ENCODE measurements at places on chromosomes 5 and 9.

DNA sequence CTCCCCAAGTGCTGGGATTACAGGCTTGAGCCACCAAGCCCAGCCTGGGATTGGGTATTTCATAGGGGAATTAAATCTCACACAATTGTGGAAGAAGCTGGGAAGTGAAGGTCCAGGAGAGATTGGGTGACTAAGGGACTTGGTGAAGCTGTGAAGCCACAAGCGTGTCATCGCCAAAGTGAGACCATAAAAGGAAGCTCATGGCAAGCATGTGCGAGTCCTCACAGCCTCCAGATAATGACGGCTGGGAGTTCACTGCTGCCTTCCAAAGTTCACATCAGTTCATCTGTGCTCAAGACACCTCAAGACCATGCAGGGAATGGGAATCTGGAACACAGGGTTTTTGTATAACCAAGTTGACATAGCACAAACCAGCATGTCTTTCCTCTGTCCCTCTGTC, 210.6 kb downstream of the MARCHF11 start:
- DNase-seq: no peak

- peak; percentile 43 for DNase-seq
These were observed 26.8 kb upstream of the SLC2A8 start for GRCh38 chr9:127370147-127370579.

GRCh38 chr9:78038620-78039300, 7.1 kb upstream of the GNAQ start:
- no peak for DNase-seq

DNA sequence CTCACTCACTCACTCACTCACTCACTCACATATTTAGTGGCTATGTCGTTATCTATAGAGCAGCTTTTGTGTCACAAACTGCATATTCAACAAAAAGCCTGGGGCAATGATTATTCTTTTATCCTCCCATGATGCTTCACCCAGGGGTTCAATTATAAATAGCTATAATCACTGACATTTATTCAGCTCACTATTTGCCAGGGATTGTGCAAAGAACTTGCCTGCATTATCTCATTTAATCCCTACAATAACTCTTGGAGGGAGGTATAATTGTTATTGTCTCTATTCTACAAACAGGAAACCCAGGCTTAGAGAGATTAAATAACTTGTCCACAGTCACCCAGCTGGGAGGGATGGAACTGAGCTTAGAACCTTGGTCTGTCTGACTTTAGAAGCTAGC, 298.0 kb upstream of the MSX2 start:
- no peak for DNase-seq

- DNase-seq: no peak
These were observed 67.2 kb upstream of the MEGF10 start for GRCh38 chr5:127223256-127223974.

DNA sequence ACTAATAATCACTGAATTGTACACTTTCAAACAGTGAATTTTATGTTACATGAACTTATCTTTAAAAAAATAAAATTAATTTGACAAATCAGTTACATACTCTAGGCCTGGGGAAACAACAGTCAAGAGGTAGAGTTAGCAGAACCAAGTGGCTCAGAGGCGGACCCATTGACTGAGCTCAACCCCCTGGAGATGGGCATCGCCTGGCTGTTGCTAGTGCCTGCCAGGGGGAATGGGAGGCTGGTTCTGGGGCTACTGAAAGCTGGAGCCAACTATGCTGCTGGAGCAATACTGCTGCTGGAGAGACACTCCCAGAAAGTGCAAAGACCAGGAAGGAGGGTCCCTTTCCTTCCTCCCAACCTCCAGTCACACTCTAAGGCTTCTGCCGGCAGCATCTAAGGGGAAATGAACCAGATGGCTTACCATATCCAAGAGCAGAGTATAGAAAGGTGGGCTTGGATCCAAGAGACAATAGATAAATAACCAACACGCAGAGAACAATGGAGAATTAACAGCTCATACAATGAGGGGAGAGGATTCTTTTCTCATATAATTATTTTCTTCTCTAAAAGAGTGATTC, 40.3 kb upstream of the ANKRD55 start:
- no peak for DNase-seq

DNA sequence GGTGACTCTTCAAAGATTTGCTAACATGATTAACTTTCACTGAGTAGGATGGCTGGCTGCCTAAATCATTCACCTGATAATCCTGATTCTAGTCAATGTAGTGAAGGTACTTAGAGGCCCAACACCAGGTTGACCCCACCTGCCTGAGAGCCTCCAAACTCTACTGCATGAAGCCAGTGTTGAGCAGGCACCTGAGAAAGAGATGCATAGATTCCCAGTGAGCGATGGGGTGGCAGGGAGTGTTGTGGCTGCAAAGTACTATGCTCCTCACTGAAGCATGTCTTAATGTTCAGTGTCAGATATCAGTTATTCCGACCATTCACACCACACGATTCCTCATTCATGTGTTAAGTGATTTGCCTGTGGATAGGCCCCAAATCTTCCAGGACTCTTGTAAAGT, 804.4 kb downstream of the TLE4 start:
- no peak for DNase-seq

- no peak for DNase-seq
These were observed 128.2 kb downstream of the RXRA start for GRCh38 chr9:134454476-134454857.

Data from cerebellum (tissue), 4 donors.